ENCODE measurements at places on chromosomes 16 and 17.

- no peak for DNase-seq
These were observed 277.6 kb downstream of the CBLN1 start for GRCh38 chr16:49003992-49004391.

- no peak for DNase-seq
These were observed 27.1 kb downstream of the PMP22 start for GRCh38 chr17:15238057-15238456.

DNA sequence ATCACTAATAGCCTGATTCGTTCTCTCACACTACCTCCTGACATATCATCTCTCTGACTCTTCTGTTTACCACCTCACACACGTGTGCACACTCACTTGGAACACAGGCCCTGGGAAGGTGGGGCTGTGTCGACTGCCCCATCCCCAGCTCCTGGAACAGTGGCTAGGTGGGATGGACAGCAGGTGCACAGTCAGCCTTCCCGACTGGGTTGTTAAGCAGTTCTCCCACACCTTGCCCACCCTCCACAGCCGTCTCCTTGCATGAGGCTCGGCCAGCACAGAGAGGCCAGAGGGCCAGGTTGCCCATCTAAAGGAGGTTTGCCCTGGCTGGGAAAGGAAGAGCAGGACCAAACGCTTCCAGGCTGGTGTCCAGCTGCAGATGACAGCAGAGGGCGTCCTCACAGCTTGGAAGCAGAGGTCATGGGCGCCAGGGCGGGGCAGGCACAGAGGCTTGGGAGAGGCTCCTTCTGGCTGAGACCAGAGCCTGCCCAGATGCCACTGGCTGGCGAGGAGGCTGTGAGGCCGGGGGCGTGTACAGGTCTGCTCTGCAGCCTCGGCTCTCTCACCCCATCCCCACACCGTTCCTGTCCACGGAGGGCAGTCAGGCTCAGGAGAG lies 92.8 kb downstream of the AMFR start:
- peak; percentile 59 for DNase-seq

- no peak for DNase-seq
These were observed 66.4 kb upstream of the MPHOSPH6 start for GRCh38 chr16:82236415-82236814.

DNA sequence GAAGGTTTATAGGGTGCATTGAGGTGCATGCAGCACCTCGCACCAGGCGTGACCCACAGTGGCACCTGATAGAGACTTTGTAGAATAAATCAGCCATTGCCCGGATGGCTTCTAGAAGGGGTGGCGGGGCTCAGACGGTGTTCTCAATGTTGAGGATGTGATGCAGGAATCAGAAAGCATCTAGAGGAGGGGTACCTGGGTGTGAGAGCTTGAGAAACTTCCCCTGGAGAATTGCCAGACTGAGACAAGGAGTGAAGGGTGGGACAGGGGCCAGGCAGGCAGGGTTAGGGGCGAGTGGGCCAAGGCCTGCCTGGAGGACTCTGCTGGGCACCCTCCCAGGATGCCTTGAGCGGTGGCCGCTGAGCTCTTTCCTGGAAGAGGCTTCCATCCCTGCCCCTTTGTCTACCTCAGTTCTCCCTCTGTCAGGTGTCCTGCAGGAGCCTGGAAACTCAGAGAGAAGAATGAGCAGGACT lies 9.3 kb upstream of the ADGRG1 start:
- DNase-seq = no peak

- DNase-seq = no peak
These were observed 386.5 kb downstream of the SLC39A11 start for GRCh38 chr17:72705905-72706395.

DNA sequence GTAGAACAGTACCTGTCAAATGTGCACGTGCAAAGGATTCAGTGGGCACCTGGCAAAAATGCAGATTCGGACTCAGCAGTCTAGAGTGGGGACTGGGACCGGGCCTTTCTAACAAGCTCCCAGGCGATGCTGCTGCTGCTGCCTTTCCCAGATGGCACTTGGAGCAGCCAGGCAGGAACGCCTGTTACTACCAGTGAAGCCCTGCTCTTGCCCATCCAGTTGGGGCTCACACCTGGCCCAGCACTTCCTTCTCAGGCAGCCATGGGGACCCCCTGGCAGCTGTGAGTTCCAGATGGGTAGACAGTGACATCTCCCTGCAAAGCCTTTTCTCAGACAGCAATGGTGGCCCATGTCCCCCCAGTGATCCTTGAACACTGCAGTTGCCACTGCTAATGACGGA lies 30.4 kb downstream of the KDM8 start:
- no peak for DNase-seq

DNA sequence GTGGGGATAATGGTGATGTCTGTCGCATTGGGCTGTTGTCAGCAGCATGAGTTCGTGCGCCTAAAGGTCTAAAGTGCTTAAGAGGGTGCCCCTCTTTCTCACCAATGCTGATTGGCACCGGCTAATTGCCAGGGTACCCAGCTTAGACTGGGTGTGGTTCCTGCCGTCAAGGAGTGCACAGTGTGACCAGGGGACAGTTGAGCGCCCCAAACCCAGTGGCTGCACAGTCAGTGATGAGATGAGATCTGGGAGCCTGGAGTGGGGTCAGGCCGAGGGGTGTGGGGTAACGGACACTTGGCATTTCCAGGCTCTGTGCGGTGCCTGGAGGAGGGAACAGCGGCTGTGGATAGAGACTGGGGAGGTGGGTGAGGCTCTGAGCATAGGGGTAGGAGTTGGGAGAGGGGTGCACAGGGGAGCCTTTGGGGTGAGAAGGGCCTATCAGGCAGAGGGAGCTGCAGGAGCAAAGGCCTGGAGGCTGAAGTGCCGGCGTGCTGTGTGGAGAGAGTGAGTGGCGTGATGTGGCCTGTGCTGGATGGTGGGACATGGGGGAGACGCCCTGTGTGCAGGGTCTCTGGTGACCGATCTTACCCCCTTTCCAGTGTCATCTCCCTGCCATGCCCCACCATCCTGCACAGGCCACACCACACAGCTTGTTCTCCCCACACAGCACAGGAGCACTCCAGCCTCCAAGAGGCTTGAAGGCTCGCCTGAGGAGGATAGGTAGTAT lies 58.3 kb downstream of the SNX20 start:
- no peak for DNase-seq

DNA sequence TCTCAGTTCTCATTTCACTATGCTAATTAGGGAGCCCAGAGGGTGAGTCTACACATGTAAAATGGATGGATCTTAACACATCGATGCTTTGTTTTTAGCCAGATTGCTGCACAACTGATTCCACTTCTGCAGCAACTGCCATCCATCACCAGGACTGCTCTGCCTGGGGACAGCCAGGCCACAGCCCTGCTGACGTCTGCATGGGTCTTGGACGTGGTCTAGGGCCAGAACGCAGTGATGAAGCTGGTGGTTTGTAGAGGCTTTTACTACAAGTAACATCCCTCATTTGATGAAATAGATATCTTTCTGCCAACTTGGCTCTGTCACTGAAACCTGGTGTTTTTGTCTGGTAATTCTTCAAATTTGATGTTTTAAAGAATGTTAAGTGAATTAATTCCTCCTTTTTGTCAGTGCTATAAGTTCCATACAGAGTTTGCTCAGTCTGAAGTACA lies 50.6 kb downstream of the MARCHF10 start:
- no peak for DNase-seq

DNA sequence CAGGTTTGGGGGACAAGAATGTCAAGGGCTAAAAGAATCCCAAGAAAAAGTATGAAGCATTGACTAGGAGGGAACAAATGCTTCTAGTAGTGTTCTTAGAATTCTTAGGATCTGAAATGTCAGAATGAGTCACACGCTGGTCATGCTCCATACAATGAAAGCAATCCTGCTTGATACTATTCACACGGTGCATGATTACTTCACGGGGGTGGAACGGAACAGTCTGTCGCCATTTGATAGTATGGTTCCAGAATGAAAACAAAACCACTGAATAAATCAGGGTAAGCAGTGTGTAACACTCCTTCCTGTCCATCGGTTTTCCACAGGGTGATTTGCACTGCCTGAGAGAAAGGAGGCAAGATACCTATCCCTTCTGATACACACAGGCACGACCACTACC lies 22.9 kb upstream of the YWHAE start:
- DNase-seq = peak; percentile 98

DNA sequence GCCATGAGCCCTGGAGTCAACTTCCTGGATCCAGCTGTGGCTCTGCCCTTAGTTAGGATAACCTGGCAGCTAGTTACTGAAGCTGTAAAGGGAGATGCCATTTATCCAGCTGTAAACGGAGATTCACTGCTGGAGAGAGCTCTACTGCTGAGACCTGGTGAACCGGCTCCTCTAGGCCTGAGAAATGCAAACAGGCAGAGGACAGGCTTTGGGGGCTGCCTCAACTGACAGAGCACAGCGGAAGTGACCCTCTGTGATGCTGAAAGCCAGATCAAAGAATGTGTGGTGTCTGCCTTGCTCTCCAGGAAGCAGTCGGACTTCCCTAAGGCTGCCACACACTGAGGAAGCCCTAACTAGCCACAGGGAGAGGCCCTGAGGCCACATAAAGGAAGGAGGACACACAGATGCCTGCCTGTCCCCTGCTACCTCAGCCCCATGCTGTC lies 21.9 kb upstream of the GPRC5C start:
- no peak for DNase-seq

- no peak for DNase-seq
These were observed 15.0 kb upstream of the SALL1 start for GRCh38 chr16:51166091-51166490.

DNA sequence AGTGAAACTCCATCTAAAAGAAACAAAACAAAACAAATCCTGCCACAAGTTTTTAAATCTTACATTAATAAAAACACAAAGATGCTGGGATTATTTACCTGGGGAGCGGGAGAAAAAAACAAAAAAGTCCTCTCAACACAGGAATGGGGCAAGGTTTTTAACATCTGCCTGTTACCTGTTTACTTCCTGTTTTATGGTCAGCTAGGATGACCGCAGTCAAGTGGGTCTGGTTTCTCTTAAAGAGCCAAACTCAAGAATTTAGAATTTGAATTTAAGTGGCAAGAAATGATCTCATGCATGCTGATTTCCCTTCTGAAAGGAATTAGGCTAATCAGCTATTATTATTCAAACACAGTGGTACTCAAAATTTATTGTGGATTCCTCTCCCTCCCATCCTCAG lies 39.7 kb upstream of the TBC1D3K start:
- no peak for DNase-seq

DNA sequence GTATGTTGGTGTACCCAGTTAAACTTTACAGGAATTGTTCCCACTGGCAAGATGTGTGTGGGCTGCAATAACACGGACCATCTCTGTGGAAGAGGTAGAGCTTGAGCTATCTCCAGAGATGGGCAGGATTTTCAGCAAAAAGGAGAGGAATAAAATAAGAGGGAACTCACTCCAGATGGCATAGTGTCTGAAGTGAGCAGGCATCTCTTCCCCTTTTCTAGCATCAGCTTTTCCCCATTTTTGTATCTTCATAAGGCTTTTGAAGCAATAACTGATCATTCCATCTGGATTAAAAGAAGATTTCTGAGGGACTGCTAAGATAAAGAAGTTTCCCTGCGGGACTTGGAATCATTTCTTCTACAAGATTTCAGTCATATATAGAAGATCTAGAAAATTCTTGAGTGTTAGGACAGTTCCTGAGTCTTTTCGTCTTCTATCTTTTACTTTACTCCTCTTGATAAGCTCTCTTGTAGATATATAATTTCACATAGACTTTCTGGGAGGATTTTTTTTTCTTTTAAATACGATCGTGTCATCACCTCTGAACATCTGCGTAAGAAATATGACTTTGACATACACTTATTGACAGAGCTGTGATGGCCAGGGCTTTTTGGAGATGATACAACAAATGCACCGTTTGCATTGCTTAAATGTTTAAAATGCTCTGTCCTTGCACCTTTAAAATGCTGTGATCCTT lies 2.1 kb downstream of the CPD start:
- no peak for DNase-seq

DNA sequence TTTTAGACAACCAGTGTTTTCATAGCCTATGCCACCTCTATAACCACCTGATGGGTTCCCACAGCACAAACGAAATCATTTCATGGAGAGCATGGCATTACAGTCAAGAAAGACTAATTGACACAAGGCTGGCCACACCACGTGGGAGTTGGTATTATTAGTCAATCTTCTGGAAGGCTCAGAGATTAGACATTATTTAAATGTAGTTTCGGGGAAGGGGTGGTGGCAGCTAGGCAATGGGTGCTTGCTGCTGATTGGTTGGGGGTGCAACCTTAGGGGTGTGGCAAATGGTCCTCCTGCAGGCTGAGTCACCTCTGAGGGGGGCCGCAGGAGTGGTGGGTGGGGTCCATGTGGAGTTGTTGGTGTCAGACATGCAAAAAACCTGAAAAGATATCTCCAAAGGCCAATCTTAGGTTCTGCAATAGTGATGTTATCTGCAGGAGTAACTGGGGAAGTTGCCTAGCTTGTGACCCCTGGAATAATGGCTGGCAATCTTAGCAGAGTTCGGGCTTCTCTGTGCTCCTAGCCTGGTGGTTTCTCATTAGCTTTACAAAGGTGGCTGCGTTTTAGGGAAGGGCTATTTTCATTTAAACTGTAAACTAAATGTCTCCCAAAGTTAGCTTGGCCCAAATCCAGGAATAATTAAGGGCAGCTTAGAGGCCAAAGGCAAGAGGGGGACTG lies 4.6 kb downstream of the TEN1 start:
- DNase-seq = no peak

- DNase-seq = no peak
These were observed 210.2 kb downstream of the MSI2 start for GRCh38 chr17:57466521-57466920.

DNA sequence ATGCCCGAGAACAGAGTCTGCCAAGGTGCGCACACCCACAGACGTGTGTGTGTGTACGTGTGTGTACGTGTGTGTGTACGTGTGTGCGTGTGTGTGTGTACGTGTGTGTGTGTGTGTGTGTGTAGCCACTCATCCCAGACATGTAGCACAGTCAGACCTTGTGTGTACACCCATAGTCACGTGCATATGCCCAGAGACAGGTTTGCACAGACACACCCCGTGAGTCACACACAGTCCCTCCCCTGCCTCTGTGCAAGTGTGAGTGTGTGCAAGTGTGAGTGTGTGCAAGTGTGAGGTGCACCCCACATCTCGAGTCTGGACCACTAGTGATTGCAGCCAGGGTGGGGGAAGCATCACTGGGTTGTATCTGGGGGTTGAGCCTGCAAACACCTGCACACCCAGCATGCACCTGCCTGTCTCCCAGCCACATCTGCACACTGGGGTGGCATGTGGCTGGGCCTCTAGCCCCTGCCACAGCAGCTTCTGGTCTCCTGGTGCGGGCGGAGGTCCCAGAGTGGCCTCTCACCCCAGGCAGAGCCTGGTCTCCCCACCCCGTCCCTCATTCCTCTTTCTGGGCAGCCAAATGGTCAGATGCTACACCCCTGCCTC lies 23.6 kb downstream of the BAHCC1 start:
- no peak for DNase-seq

- DNase-seq = no peak
These were observed 95.0 kb downstream of the PRKCB start for GRCh38 chr16:23930791-23931190.
